GM20000 (cell line): ENCODE measurements at places on chromosomes 12 and 14.

DNA sequence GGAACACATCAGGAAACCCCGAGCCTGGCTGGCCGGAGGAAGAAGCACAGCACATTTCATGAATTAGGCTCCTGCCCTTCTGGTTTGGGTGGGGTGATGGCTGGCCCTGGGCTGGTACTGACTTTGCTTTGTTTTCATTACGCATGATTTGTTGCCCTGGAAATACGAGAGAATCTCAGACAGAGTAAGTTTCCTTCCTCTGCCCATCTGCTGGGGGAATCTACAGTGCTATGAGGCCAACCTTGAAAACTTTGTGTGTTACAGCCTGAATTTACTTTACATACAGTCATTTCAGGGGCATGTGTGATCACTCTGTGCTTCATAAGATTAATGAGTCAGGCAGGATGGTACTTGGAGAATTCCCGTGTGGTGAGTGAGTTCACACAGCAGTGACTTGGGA is 20.5 kb upstream of the SLC5A8 start:
- no peak for DNase-seq

DNA sequence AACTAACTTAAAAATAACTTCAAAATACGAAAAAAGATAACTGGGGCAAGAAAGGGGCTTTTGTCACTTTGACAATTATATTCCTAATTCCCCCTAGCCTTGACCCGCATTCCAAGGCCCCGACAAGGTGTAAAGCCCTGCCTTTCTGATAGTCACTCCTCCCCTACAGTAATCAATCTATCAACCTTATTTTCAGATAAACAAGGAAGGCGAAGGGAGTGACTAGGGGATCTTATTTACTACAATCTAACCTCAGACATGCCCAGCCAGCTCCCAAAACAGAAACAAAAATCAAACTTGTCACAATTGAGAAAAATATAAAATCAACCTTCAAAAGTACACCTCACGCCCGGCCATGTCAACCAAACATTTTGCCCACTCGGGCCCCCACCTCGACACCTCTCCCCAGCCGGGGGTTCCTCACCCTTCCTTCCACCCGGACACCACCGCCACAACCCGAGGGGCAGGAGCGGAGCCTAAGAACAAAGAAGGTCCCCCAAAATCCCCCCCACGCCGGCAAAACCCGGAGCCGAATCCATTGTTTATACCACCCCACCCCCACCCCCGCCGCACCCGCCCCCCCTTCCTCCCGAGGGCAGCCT is 562 bp downstream of the ZFYVE1 start:
- DNase-seq, result peak; percentile 29

DNA sequence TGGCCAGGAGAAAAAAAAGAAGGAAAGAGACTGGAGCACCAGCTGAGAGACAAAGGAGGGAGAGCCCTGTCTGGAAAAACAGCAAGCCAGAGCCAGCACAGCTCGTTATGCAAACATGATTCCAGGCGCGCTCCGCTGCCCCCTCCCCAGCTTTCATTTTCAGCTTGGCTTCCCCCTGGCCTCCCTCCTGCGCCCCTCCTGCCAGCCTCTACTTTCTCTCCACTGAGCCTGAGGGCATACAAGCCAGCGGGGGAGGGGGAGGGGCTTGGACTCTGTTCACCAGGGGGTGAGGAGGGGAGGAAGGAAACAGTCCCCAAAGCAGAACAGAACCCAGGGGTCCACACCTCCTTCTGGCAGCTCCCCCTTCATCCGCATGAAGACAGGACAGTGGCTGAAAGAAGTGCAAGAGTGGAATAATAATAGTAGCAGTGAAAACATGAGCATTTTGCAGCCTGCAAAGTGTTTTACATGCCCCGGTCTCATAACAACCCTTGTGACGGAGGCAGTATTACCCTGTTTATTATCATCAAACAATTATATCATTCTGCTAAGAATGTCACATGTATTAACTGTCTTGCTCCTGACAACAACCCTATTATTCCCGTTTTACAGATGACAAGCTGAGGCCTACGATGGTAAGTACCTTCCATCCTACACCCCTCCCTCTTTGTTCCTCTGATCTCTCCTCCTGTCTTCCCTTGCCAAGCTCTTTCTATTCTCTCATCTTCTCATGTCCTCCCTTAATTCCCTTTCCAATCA is 24.2 kb downstream of the SMUG1 start:
- no peak for DNase-seq

GRCh38 chr12:87784350-87784749 is 244.9 kb downstream of the C12orf50 start:
- no peak for DNase-seq

DNA sequence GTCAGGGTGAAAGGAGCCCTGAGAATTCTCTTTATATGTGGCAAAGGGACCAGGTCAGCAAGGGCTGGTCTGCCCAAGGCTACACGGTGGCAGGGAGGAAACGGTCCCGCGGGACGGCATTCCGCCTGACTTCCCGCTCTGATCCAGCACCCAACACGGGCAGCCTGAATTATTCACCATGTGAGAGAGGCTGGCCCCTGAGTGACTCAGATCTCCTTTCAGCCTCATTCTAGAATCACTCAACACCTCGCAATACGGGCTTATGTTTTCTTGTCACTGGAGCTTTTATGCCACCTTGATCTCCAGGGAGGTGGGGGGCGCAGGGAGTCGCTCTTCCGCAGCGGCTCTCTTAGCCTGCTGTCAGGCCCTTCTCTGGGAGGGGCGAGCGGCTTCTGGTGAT is 8.5 kb downstream of the LRTM2 start:
- no peak for DNase-seq

DNA sequence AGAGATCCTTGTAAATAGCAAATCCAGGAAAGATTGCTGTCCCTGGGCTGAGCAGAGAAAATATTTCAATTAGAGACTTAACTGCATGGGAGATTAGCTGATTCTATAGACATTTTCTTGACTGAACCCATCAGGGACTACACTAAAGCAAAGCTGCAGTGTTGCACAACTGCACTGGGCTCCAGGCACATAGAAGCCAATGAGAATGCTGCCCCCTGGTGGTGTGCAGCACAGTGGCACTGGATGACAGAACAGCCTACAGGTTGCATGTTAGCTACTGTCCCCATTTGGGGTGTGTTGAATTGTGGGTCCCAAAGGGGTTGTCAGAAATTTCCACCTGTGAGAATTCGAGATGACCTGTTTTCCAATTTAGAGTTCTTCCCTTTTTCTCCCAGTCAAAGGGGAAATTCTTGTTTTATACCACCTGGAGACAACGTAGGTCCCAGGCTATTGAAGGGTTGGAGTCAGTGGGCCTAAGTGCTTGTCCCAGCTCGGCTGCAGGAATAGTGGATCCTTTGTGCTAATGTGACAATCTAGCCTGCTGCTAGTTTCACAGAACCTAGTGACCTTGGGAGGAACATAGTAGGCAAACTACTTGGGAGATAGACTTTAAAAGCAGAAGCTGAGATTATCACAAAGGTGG is 114.7 kb downstream of the SLC8A3 start:
- peak; percentile 75 for DNase-seq

DNA sequence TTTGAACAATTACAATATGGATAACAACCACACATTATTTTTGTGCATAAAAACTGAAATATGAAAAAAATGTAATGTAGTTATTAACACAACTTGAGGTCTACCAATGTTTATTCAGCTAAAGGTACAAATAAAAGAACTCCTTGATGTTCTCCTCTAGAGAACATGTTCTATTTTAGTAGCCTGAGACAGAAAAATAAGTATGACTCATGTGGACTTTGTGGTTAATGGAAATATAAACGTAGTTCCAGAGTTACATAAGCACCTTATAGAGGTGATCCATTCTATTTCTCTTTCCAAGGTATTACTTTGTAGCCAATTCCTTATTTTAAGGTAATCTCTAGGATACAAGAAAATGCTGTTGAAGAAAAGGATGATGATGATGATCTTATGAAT is 25.7 kb downstream of the ALKBH1 start:
- DNase-seq, result no peak
